GM10248 (cell line): ENCODE measurements at places on chromosomes 6 and 20.

GRCh38 chr6:18309046-18309445 is 44.7 kb upstream of the DEK start:
- DNase-seq, result no peak

DNA sequence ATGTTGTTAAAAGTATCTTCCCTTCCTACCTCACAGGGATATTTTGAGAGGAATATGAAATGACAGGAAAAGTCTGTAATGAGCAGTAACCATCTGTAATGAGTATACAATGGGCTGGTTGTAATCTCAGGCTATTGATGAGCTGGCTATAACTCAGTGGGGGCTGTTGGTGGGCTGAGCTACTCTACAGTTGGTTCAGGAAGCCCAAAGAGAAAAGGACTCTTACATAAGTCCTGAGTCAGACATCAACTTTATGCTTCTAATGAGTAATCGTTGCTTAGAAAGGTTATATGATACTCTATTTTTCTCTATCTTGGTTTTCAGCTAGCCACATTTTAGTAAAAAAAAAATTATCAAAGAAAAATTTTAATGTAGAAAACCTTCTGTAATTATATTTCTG is 26.4 kb downstream of the ZNF391 start:
- DNase-seq, result no peak

GRCh38 chr6:169332250-169332649 is 78.6 kb upstream of the THBS2 start:
- no peak for DNase-seq

DNA sequence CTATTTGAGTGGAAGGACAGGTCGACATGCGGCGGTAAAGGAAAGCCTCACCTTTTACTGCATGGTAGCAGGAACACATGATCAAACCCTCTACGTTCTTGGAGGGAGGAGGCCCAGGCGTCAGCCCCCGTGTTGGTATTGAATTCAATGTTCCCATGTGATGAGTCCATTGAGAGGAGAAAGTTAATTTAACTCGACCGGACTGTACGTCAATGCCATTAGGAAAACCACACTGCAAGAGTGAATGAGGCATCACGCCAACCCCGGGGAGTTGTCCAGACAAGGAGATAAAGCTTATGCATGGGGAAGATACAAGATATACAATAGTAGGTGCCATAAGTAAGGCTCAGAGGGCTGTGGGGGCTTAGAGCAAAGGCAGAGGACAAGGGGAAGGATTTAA is 213.9 kb upstream of the ECI2 start:
- no peak for DNase-seq

- DNase-seq, result no peak
Observed at GRCh38 chr6:1574083-1574761, 35.5 kb upstream of the FOXC1 start.

GRCh38 chr20:5829241-5829809 is 79.1 kb downstream of the SHLD1 start:
- DNase-seq, result no peak

- DNase-seq, result no peak
Observed at GRCh38 chr6:25369036-25369432, 89.9 kb downstream of the CARMIL1 start.
